ENCODE measurements at places on chromosomes 7 and 10. TPM values are rescaled to one million over a fixed set of nuclear protein-coding genes. Genes with fewer than 3 reads are reported as not detected.

CPEB3 gene
- total RNA-seq: 0.92 TPM

ACTL6B gene
- not detected for total RNA-seq

OR6V1 gene
- total RNA-seq: not detected

SPAM1 gene
- total RNA-seq: not detected

GPER1 gene
- total RNA-seq: 2.0 TPM

HKDC1 gene
- not detected for total RNA-seq

AIFM2 gene
- total RNA-seq: 5.9 TPM

CDK6 gene
- 33.7 TPM for total RNA-seq

PDE6C gene
- not detected for total RNA-seq

SYT15B gene
- total RNA-seq: not detected

Data from pulmonary artery endothelial cell (primary cell).